ENCODE measurements at places on chromosomes 3 and 15.

GRCh38 chr3:40717471-40717870 lies 192.7 kb downstream of the ZNF621 start:
- DNase-seq: no peak

DNA sequence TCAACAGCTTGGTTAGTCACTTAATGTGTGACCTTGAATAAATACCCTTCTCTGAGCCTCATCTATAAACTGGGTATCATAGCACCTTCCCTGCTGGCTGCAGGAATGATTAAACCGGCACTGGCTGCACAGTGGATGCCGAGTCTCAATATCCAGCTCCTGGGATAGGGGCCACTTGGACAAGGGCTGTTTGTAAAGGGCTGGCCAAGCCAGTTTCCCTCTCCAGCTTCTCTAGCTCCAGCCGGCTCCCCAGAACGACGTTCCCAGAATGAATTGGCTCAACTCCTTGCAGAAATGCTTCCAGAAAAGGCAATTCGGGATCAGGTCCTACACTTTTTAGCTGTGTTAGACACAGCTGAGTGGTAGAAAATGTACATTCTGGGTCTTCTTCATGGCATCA lies 58.8 kb downstream of the LSM3 start:
- DNase-seq: no peak

DNA sequence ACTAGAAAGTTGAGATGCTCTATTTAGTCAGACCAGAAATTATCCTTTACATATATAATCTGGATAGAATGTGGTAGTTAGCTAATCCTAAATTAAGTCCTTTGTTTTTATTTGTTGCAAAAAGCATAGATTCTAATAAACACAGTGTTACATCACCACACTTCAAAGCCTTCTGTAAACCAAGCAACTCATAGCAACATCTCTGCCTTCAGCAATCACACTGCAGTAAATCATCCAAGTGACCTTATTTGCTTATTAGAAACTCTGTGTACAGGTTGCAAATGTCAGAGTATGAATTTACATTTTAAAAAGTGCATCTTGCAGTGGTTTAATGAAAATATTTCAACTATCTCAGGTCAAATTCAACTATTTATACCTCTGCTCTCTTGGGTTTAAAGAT lies 242.5 kb downstream of the GBE1 start:
- no peak for DNase-seq

DNA sequence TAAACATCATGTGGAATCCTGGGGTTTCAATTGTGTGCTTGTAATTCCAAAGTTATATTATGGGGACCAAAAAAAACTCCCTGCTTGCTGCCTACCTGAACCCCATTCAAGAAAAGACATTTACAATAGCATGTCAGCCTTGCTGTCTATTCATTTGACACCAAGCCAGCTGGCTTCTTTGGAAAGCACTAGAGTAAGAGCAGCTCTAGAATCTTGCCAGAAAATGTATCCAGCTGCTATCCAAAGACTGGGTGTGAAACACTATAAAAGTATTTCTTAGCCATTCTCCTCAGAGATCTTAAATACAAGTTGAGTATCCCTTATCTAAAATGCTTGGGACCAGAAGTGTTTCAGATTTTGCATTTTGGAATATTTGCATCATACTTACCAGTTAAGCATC lies 87.4 kb downstream of the RAD18 start:
- DNase-seq: no peak

- DNase-seq: peak; percentile 45
Measured at GRCh38 chr15:57559875-57560274, 31.8 kb upstream of the MYZAP start.

GRCh38 chr3:145967043-145967442 lies 193.9 kb downstream of the PLOD2 start:
- no peak for DNase-seq

GRCh38 chr15:25372298-25372697 lies 66.5 kb downstream of the UBE3A start:
- no peak for DNase-seq

DNA sequence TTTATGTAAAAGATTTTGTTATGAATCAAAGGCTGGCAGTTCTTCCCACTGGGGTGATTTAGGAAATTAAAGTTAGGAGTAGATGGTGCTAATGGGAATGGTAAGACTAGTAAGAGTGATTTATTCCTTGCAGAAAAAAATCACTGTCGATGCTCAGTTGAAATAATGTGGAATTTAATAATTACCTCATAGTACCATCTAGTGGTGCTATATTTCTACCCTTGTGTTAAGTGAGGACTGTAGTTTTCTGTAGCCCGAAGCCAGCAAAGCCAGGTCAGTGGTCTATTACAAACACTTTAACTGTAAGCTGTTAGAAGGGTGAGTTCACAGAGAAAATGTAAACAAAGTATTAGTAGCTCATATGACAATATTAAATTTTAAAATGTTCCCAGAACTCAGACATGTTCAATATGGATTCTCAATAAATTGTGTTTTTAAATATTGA lies 39.5 kb upstream of the GOLGA8J start:
- peak; percentile 82 for DNase-seq

GRCh38 chr3:150736903-150737832 lies 25.8 kb downstream of the SIAH2 start:
- no peak for DNase-seq

GRCh38 chr3:94137377-94137776 lies 74.5 kb downstream of the NSUN3 start:
- DNase-seq: no peak

DNA sequence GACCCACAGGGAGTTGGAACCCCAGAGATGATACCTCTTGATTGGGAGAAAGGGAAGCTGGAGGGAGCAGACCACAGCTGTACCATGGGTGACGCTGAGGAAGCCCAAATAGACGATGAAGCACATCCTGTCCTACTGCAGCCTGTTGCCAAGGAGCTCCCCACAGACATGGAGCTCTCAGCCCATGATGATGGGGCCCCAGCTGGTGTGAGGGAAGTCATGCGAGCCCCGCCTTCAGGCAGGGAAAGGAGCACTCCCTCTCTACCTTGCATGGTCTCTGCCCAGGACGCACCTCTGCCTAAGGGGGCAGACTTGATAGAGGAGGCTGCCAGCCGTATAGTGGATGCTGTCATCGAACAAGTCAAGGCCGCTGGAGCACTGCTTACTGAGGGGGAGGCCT lies 201.1 kb downstream of the AKAP13 start:
- no peak for DNase-seq

Data from spinal cord (tissue), 10 donors.